Activated T-cell treated with anti-CD3 and anti-CD28 coated beads, Interleukin-2, amount 50 U/mL, for 4 hours (primary cell): ENCODE measurements at places on chromosomes 2 and 18.
A peak's percentile ranks its signal among the peaks of the same experiment; 100 is the strongest.

- no peak for DNase-seq
These were observed 6.3 kb upstream of the PKDCC start for GRCh38 chr2:42041377-42042127.

DNA sequence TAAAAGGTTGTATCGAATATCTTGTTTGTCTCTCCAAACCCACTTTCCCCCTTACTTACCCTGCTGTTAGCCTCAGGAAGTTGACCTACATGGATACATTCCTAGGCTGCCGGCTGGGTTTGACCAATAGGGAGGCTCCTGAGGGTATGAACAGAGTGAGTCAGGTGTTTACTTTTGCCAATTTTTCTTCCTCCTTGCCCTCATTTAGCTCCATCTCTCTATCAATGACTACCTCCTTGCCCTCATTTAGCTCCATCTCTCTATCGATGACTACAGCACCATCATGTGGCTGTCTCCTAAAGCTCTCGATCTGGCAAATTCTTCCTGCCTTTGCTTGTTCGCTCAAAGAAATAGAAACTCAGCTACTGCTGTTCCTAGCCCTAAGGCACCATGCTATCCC lies 571.9 kb upstream of the CRIM1 start:
- DNase-seq = no peak

- DNase-seq = no peak
These were observed 247.9 kb downstream of the NDUFA10 start for GRCh38 chr2:239777219-239777618.

DNA sequence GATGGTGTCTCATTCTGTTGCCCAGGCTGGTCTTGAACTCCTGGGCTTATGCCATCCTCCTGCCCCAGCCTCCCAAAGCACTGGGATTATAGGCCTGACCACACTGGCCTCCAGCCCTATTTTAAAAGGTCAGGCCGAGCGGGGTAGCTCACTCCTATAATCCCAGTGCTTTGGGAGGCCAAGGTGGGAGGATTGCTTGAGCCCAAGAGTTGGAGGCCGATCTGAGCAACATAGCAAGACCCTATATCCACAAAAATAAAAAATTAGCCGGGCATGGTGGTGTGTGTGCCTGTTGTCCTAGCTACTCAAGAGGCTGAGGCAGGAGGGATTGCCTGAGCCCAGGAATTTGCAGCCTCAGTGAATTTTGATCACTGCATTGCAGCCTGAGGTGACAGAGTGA lies 3.9 kb downstream of the CAB39 start:
- DNase-seq = no peak

- no peak for DNase-seq
These were observed 296.4 kb downstream of the CYP26B1 start for GRCh38 chr2:71851094-71851750.

GRCh38 chr2:42214669-42215068 lies 45.5 kb downstream of the EML4 start:
- DNase-seq = no peak

GRCh38 chr18:75070625-75071483 lies 138.1 kb downstream of the PTGR3 start:
- peak; percentile 61 for DNase-seq

- DNase-seq = no peak
These were observed 393 bp downstream of the IL1R1 start for GRCh38 chr2:102142829-102143449.

- DNase-seq = no peak
These were observed 13.7 kb downstream of the MTERF4 start for GRCh38 chr2:241088376-241088775.

GRCh38 chr2:218736531-218736930 lies 25.9 kb downstream of the TTLL4 start:
- DNase-seq = no peak

- no peak for DNase-seq
These were observed 223.5 kb downstream of the HDAC4 start for GRCh38 chr2:239177325-239177724.

DNA sequence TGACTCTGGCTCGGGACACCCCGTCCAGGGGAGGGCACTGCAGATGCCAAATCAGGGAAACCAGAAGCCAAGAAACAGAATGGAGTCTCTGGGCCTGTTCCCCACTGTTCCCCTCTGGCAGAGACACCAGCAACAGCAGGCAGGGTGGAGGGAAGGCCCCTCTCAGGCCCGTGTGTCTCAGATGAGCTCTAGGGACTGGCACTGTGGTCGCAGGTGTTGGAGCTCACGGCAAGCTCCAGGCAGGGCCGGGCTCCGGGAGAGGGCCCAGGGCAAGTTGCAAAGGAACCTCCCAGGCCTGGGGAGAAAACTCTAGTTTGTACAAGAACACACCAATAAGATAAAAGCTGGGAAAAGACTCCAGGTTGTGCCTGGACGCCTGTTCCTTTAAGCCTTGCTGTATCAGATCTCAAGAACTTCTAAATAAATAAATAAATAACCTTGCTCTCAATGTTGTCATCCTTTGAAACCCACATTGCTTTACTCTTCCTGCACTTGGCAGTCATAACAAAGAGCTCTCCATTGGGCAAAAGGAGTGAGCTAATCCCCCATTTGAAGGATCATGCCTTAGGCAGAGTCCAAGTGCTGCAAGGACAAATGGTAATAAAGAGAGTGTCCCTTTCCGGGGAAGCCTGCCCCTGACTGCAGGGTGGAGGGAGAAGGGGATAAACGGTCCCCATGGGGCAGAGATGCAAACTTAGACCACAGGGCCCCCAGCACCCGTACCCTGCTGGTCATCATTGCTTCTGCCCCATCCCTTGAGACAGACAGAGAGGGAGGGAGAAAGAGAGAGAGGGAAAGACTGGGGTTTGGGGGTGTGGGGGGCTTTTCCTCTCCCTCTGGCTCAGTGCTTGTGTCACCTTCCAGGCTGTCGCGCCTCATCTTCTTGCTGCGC lies 33.3 kb downstream of the CNGA3 start:
- DNase-seq = no peak

- DNase-seq = no peak
These were observed 54.7 kb upstream of the FZD7 start for GRCh38 chr2:201978986-201979385.

GRCh38 chr2:239027391-239028252 lies 179.7 kb downstream of the TWIST2 start:
- no peak for DNase-seq

DNA sequence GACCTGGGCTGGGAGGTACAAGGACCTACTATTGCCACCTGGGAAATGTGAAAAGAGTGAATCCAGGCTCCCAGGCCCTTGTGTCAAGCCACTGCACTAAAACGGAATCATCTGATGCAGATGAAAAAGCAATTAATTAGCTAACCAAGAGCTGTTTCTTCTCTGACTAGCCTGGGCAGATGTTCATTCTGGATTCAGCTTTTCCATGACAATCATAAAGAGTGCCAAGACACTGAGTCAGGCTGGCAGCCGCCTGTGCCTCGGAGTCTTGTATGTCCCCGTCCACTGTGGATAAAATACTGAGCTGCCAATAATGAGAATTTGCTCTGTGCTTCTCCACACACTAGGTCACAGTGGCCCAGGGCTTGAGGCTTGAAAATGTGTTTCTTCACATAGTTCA lies 21.7 kb upstream of the LCLAT1 start:
- DNase-seq = no peak

GRCh38 chr2:60336442-60337141 lies 216.9 kb downstream of the BCL11A start:
- DNase-seq = no peak
